ENCODE measurements at places on chromosomes 4 and X.

GRCh38 chr4:184080674-184081073, 137.0 kb downstream of the ENPP6 start:
- DNase-seq, result no peak

DNA sequence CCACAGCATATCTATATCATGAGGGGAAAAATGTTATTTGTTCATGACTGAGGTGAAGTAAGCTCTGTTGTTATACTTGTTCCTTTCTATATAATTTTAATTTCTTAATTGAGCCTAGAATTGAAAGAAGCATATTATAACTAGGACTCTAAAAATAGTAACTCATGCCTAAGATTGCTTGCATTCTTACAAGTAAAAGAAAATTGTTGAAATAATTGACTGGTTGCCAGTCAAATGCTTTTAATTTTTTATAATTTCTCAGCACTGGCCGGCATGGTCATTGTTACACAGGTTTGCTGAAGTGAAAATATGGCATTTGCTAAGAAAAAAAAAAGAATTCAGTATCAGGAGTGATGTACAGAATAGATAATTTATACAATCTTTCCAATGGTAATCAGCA, 104.8 kb downstream of the GASK1B start:
- no peak for DNase-seq

- DNase-seq, result no peak
Observed at GRCh38 chr4:109548655-109549054, 11.4 kb upstream of the MCUB start.

- no peak for DNase-seq
Observed at GRCh38 chr4:41731569-41732126, 16.9 kb downstream of the PHOX2B start.

GRCh38 chrX:112808007-112808406, 32.6 kb downstream of the AMOT start:
- DNase-seq, result no peak

DNA sequence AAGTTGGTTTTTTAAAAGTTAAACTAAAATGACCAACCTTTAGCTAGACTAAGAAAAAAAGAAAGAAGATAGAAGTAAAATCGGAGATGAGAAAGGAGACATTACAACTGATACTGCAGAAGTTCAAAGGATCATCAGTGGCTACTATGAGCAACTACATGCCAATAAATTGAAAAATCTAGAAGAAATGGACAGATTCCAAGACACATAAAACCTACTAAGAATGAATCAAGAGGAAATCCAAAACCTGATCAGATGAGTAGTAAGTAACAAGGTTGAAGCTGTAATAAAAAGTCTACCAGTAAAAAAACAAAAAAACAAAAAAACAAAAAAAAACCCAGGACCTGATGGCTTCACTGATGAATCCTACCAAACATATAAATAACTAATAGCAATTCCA, 16.1 kb downstream of the IQCM start:
- DNase-seq, result no peak

GRCh38 chr4:106978046-106978774, 57.9 kb downstream of the DKK2 start:
- DNase-seq, result no peak

All from GM13976 (cell line).